Stomach (tissue), 19 donors: ENCODE measurements at places on chromosomes 3 and 15. TPM values are rescaled to one million over a fixed set of nuclear protein-coding genes. Genes with fewer than 3 reads are reported as not detected.
A peak's percentile ranks its signal among the peaks of the same experiment; 100 is the strongest.

TRH gene
- total RNA-seq: 0.37 TPM

NRROS gene
- total RNA-seq: not detected

SHC4 gene
- not detected for total RNA-seq

DHX30 gene
- total RNA-seq: 54.2 TPM

UCN2 gene
- 0.58 TPM for total RNA-seq

PLEKHO2 gene
- 23.9 TPM for total RNA-seq

GRCh38 chr3:29890801-29891200 lies 609.9 kb downstream of the RBMS3 start:
- H3K36me3 ChIP-seq: no peaks in the 10 kb centered on the region
- no peaks in the 10 kb centered on the region for H3K4me1 ChIP-seq
- H3K27ac ChIP-seq: no peak overlapping the region
- no peak for DNase-seq

DNA sequence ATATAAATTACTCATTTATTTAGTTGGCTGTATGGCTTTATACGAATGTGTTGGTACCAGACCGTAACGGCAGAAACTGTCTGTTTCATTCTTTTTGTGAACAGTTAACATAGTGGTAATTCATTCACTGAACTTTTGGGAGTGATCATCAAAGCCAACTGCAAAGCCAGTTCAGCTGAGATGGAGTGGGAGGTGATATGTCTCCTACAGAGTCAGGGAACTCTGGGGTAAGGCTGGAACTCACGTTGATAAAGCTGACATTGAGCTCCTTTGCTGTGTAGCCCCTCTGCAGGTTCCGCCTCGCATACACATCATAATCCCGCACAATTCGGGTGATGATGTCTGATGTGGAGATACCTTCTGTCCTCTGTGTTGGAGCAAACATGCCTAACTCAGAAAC lies 25.4 kb downstream of the SLC51A start:
- H3K27me3 ChIP-seq: no peaks in the 10 kb centered on the region
- no peak overlapping the region for H3K27ac ChIP-seq
- no peak overlapping the region for H3K4me3 ChIP-seq
- peaks cover 87% of the 10 kb centered on the region for H3K36me3 ChIP-seq

DNA sequence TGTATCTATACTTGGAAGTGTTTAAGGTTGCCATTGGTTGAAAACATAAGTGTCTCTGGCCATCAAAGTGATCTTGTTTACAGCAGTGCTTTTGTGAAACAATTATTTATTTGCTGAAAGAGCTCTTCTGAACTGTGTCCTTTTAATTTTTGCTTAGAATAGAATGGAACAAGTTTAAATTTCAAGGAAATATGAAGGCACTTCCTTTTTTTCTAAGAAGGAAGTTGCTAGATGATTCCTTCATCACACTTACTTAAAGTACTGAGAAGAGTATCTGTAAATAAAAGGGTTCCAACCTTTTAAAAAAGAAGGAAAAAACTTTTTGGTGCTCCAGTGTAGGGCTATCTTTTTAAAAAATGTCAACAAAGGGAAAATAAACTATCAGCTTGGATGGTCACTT lies 19.7 kb downstream of the B3GNT5 start:
- H3K4me3 ChIP-seq: no peak overlapping the region
- peaks cover 41% of the 10 kb centered on the region for H3K4me1 ChIP-seq

DNA sequence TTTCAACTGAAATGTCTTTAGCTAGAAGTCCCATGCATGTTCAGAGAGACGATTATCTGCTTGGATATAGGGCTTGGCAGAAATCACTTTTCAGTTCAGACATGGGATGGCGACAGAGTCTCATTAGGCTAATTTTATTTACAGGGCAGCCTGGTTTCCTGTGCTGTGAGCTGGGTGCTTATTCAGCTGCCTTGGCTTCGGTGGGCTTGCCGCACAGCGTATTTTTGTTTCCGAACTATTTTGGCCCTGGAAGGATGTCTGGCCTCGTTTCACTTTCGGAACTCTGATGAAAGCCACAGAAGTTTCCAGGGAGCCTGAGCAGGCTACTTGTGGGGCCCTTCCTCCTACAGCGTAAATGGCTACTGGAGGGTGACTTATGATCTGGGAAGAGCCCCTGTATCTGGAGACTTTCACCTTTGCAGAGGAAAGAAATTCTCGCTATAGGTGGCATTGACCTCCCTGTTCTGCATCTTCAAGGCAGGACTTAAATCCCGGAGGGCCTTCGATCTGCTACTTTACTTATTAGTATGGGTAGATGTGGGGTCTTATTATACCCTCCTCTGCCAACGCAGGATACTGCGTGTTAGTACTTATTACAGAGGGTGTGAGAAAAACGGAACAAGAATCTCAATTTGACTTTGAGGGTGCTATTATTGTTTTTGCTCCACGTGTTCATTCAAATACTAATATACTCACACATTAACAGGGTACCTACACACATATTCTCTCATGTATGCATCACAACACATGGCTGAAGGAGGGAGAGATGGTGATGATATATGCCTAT lies 364.0 kb upstream of the RBMS3 start:
- peak overlapping the region; percentile 77 for H3K27ac ChIP-seq
- DNase-seq: peak; percentile 84
- H3K4me3 ChIP-seq: peak overlapping the region; percentile 25
- H3K27me3 ChIP-seq: no peaks in the 10 kb centered on the region

GRCh38 chr3:116247605-116248004 lies 197.7 kb downstream of the LSAMP start:
- no peak for DNase-seq
- no peaks in the 10 kb centered on the region for H3K4me1 ChIP-seq
- H3K4me3 ChIP-seq: no peak overlapping the region
- H3K27ac ChIP-seq: no peak overlapping the region
- H3K27me3 ChIP-seq: no peaks in the 10 kb centered on the region

DNA sequence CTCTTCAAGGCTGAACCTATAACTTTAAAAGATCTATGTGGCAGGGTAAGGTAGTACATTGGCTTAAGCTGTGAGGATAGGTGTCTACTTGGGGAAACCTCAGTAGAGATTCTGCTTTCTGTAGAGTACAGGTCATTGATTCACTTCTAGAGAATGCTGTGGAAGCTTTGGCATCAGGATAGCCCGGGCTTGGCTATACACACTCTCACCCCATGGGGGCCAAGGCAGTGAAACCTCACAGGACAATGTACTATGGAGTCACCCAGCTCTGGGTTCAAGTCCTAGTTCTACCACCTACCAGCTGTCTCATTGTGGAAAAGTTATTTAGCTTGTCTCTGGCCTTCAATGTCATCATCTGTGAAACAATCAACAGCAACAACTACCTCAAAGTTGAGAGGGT lies 9.0 kb downstream of the MTFMT start:
- H3K36me3 ChIP-seq: peaks cover 76% of the 10 kb centered on the region
- no peak for DNase-seq
- H3K27ac ChIP-seq: no peak overlapping the region

GRCh38 chr15:43376017-43376705 lies 5.3 kb downstream of the TUBGCP4 start:
- H3K36me3 ChIP-seq: peaks cover 7% of the 10 kb centered on the region
- peak; percentile 48 for DNase-seq
- H3K27me3 ChIP-seq: no peaks in the 10 kb centered on the region
- H3K27ac ChIP-seq: no peak overlapping the region

GRCh38 chr3:141797819-141798447 lies 34.7 kb downstream of the GRK7 start:
- H3K27ac ChIP-seq: peak overlapping the region; percentile 84
- no peaks in the 10 kb centered on the region for H3K36me3 ChIP-seq
- no peak for DNase-seq
- no peaks in the 10 kb centered on the region for H3K27me3 ChIP-seq
- H3K4me1 ChIP-seq: peaks cover 33% of the 10 kb centered on the region
